Right renal cortex interstitium (tissue), 3 donors: ENCODE measurements at places on chromosomes 7 and 10.

DNA sequence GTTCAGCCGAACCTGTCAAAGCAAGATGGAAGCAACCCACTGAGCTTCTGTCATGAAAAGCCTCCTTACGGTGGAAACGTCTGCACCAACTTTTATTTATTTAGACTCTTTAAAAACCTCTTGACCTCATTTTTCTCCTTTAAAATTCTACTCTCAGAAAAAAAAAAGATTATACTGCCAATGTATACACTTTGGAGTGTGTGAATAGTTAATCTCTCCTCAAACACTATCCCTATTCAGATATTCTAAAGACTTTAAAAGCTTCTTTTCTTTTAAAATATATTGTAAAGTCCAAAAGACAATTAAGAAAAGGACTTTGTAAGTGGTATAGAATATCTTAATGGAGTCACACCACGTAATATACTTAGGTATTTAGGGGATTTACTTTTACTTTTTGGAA, 335.2 kb upstream of the SEMA3D start:
- no peak for DNase-seq

GRCh38 chr7:151143261-151144015, 24.1 kb downstream of the GBX1 start:
- no peak for DNase-seq

DNA sequence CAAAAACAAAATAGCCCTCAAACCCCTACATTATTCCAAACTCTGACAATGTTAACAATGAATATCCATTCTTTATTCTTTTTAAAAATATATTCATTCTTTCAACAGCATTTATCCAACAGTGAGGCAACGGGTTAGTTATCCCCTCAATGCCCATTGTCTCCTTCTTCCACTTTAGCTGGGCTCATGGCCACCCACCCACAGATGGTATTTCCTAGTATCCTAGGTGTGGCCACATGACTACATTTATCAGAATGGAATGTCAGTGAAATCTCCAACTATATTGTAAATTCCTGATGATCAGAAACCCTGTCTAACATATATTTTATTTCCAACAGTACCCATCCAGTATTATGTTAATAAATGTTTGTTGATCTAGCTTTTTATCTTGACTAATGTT, 13.6 kb downstream of the HOXA1 start:
- no peak for DNase-seq

GRCh38 chr7:28179120-28180030, 1.2 kb downstream of the JAZF1 start:
- DNase-seq, result no peak

GRCh38 chr7:34184466-34184865, 279.1 kb downstream of the BMPER start:
- DNase-seq, result no peak

DNA sequence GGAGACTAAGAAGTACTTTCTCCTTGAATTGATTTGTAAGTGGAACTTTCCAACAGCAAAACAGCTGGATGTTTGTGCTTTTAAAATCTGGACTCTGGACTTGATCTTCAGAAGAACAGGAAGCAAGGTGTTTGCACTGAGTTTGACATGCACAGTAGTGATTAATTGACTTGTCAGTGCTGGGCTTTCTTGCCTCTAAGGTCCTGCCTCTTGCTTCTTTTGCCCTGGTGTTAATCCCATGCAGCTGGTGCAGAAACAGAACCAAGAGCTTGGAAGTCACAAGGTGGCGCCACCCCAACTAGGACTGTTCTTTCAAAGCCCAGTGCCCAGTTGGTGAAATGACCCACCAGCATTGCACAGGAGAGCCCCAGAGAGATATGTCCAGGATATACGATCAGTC, 66.8 kb upstream of the SEPHS1 start:
- DNase-seq, result no peak

- DNase-seq, result no peak
Observed at GRCh38 chr10:3512263-3512662, 272.7 kb downstream of the KLF6 start.

DNA sequence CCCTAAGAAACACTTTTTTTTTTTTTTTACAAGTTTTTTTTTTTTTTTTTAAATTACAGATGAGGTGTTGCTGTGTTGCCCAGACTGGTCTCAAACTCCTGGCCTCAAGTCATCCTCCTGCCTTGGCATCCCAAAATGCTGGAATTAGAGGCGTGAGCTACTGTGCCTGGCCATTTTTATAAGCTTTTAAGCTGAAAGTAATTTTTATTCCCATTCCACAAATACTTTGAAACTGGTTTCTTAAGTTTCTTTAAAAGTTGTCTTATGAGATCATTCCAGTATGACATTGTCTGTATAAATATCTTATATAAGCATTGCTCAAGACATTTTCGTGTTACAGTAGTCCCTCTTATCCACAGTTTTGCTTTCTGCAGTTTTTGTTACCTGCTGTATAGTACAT, 61.4 kb upstream of the CYP26C1 start:
- no peak for DNase-seq

DNA sequence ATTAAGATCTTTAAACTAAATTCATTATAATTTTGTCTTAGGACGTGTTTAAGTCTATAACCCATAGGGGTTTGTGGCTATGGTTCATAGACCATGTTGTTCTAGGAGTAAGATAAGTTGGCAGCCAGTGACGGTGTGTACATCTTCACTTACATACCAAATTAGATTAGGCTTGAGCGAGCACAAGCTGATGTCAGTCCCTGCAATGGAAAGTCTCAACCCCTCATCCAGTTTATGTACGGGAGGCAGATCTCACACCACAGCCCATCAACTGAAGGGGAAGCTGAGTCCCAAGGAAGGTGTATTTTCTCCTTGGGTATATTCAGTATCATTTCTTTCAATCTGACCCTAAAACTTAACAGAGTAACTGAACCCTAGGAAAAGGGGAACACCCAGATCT, 5.1 kb upstream of the SMC3 start:
- no peak for DNase-seq

DNA sequence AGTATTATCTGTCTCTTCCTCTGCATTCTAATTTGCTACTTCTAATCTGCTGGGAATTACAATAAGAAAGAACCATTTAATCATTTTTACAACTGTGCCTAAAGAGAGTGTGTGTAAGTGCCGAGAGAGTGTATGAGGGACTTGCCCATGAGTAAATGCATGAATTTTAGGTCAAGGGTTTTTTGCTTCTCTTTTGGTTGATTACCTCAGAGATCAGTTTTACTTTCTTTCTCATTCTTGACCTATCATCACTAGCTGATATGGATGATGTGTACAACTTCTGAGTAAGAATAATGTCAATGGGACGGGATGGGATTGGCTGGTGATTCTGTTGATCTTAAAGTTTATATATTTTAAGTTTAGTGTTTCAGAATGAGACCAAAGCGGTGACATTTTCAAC, 47.8 kb downstream of the IKZF1 start:
- no peak for DNase-seq

- DNase-seq, result no peak
Observed at GRCh38 chr7:96655956-96656355, 53.7 kb downstream of the SEM1 start.

- DNase-seq, result no peak
Observed at GRCh38 chr7:2527505-2528467, 8.2 kb downstream of the LFNG start.

DNA sequence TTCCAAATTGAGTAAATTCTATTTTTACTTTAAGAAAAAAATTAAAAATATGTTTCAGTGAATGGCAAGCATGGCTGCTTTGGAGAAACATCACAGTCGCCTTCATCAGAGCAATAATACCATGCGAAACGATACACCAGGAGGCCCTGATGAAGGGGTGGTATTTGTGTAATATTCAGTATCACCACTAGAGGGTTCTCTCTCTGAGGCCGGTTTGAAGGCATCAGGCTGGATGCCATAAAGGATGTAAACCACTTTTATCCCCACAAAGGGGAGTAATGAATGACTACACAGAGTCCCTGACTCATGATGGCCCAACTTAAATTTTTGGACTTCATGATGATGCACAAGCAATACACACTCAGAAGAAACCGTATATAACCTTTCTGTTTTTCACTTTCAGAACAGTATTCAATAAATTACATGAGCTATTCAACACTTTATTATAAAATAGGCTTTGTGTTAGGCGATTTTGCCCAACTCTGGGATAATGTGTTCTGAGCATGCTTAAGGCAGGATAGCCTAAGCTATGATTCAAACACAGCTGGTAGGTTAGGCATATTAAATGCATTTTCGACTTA, 95.5 kb downstream of the PPP1R17 start:
- DNase-seq, result no peak

- DNase-seq, result peak; percentile 25
Observed at GRCh38 chr10:100519311-100520051, at the start of gene SEC31B. Gene SEC31B (minus strand): TSS chr10:100519861. CDS start chr10:100516952, 2,909 bp downstream.

- no peak for DNase-seq
Observed at GRCh38 chr7:149459540-149460452, 1.1 kb downstream of the ZNF777 start.

- DNase-seq, result no peak
Observed at GRCh38 chr7:66283003-66283920, 78.1 kb downstream of the TPST1 start.

DNA sequence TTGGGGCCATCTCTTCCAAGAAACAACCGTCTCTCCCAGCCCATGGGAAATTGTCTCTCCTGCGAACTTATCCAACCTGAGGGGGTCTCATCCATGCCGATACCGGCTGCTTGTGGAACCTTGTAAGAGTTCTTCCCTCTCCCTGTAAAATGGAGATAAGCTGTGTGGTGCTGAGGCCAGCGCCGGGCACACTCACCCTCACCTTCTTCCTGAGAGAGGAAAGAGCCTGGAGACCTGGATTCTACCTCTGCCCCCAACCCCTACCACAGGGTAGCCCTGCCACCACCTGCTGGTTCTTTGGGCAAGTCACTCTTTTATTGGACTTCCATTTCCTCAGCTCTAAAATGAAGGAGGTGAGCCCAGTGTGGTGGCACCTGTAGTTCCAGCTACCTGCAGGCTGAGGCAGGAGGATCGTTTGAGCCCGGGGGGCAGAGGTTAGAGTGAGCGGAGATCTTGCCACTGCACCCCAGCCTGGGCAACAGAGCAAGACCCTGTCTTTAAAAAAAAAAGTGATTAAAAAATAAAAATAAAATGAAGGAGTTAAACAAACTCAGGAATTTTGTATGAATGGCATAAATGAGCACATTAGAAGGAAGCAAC, 38.4 kb upstream of the PSAP start:
- DNase-seq, result no peak

DNA sequence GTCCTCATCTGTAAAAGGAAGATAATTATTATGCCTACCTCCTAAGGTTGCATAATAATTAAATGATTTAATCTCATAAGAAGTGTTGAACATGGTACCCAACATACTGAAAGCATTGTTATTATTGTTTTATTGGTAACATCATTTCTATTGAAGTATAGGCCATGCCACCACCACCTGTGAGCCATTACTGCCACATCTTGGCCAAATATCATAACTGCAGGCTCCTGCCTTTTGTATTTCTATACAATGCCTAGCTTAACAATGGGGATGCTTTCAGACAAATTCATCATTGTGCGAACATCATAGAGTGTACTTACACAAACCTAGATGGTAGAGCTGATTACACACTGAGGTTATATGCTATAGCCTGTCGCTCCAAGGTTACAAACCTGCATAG, 61.1 kb upstream of the NPSR1 start:
- DNase-seq, result no peak

- no peak for DNase-seq
Observed at GRCh38 chr10:45372251-45372951, 1.6 kb upstream of the ALOX5 start.

- no peak for DNase-seq
Observed at GRCh38 chr10:31350891-31351290, 31.9 kb downstream of the ZEB1 start.

DNA sequence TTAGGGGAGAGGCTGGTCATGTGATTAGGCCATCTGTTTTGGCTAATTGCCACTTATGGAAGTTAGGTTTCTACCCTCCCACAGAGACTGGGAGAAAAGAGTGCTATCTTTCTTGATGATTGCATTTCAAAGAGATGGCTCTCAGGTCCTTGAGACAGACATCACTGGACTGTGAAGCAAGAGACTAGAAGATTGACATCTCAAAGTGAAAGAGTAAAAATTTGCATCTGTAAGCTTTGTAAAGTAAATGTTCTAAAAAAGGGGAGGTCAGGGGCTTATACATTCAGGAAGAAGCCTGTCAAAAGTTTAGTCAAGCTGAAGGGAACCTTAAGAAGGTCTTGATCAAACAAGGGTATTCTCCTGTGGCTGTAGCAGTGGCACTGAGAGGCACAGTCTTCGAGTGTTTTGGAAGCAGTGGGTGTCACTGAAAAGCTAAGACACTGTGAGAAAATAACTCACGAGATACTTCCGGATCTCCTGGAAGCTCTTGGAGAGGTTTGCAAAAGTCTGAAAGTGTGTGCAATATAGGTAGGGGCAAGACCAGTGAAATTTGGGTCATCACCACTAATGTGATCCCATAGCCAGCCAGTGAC, 342.1 kb downstream of the PHF14 start:
- DNase-seq, result no peak

- no peak for DNase-seq
Observed at GRCh38 chr7:43076606-43077005, 35.8 kb upstream of the HECW1 start.

- no peak for DNase-seq
Observed at GRCh38 chr7:47149971-47150370, 431.9 kb downstream of the TNS3 start.

DNA sequence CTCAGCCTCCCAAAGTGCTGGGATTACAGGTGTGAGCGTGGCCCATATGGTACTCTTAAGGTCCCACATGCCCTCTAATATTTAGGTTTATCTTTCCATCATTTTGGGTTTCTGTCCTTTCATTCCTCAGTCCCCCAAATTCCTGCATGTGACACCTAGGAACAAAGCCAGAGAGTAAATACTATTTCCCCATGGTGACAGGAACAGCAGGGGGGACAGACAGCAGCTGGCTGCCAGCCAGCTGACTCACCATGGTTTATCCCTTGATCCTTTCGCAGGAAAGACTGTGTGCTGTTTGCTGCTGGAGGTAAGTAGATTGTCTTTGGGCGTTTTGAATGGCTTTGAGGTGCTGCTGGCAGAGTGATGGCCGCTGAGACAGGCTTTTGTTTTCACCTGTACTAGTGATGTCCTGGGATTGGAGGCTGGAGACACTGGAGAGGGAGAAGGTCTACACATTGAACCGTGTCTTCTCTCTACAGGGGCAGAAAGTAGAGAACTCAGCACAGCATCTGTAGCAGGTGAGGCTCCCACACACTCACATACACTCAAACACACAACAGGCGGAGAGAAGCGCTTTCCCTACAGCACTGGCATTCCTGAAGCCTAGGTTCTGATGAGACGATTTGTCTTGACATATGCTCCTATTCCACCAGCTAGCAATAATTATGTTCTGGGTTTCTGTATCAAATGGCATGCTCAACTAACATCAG, 83.7 kb upstream of the EFCAB10 start:
- DNase-seq, result no peak
